Left renal pelvis (tissue), 4 donors: ENCODE measurements at places on chromosomes 6 and 20.

DNA sequence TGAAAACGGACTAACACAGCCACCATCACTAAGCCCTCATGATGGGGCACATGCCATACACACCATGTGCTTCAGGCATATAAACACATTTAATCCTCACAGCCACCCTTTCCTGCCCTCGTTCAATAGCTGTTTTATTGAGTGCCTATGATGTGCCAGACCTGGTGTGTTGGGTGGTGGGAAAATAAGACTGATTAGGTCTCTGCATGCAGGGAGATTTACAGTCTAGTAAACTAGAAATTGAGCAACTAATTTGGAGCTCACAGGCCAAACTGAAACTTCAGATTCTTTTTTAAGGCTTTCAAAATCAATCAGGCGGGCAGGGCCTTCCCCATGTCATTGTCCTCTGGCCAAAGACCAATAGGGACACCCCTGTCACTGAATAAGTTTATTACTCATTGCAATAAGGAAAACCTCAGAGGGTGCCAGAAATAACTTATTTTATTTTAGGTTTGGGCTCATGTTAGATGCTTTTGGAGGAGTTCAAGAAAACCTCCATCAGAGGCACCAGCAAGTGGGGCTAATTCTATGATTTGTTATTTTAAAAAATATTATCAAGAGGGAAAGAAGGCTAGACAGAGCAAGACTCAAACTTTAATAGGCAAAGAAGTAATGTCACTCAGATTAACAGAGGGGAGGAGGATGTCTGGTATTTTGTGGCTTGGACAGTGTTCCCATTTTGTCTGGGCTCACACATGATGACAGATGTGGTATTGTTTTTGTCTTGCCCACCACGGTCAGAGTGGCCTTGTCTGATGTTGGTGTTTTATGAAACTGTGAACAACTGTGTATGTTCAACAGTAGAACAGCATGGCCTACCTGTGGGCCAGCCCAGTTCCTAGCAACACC lies 12.0 kb downstream of the ZFP64 start:
- no peak for DNase-seq

DNA sequence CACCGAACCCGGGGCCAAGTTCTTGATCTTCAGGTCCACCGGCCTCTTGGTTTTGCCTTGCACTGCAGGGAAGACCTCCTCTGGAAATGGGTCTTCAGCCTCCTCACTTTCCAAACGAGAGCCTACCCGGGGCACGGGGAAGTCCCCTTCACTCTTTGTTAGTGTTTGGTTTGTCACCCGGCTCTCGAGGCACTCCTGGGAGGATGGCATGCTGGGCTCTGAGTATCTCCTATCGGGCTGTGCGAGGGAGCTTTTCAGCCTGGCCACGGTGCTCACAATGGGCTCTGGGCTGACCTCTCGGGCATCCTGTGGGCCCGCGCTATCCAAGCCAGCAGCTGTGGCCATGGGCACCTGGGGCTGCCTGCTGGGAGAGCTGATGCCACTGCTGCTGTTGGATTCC lies 8.1 kb downstream of the TAGAP start:
- no peak for DNase-seq

DNA sequence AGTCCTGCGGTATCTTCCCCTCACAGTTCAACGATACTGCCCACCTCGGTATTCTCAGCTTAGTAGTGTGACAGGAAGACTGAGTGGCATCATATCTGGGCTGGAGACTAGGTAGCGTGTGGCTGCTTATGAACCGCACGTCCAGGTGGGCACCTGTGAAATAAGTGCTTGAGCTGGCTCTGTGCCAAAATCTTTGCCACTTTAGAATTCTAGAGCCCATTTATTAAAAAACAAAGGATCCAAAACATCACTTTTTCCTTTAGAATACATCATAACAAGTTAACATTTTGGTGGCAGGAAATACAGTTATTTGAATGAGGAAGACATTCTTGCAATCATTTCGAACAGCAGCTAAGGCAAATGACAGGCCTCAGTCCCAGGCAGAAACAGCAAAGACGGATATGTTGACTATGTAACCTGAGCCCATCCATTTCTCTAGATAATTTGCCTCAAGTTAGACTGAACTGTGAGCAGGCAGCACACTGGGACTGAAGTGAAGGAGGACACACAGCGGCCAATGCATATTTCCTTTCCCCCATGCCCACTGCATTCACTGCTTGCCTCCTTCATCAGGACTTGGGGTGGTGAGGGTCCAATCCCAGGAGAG lies 136.6 kb downstream of the GMDS start:
- DNase-seq = no peak

DNA sequence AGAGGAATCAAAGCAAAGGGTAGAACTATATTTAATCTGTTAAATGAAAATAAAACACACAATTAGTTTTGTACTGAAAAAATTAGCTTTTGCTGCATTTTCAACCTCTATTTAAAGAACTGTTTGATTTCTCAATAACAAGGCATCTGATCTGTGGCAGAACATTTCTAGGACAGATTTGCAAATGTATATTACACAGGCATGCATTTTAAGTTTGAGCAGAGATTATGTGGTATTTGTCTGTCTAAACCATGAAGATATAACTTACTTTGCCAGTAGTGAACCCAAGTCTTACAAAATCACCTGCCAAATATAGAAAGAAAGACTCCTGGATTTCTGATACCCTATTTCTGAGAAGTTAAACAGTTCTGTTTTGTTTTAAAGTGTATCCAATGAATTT lies 71.9 kb downstream of the TFAP2B start:
- no peak for DNase-seq

GRCh38 chr6:151773382-151773781 lies 34.1 kb upstream of the ESR1 start:
- no peak for DNase-seq

DNA sequence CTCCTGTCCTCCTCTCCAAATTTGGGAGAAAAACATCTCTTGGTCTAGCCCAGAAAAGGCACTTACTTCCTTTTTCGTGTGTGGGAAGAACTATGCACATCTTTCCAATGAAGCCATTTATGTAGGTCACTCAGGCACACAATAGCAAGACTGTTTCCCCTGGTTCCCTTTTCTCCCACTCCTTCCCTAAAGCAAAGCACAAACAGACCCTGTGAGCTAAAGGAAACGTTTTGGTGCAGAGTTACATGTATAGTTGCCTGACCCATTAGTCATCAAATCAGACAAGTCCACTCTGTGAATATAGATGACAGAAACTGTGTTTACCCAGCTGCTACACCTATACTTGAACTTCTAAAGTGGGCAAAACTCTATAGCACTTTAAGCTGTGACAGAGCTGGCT lies 474.6 kb downstream of the COL12A1 start:
- no peak for DNase-seq

- DNase-seq = no peak
Observed at GRCh38 chr6:35046103-35046502, 95.0 kb downstream of the TCP11 start.
